ENCODE measurements at places on chromosomes 13 and 19.

GRCh38 chr19:20038358-20039202 is 725 bp downstream of the ZNF682 start:
- DNase-seq: no peak

- DNase-seq: no peak
Observed at GRCh38 chr13:87698268-87698667, 27.1 kb downstream of the SLITRK5 start.

DNA sequence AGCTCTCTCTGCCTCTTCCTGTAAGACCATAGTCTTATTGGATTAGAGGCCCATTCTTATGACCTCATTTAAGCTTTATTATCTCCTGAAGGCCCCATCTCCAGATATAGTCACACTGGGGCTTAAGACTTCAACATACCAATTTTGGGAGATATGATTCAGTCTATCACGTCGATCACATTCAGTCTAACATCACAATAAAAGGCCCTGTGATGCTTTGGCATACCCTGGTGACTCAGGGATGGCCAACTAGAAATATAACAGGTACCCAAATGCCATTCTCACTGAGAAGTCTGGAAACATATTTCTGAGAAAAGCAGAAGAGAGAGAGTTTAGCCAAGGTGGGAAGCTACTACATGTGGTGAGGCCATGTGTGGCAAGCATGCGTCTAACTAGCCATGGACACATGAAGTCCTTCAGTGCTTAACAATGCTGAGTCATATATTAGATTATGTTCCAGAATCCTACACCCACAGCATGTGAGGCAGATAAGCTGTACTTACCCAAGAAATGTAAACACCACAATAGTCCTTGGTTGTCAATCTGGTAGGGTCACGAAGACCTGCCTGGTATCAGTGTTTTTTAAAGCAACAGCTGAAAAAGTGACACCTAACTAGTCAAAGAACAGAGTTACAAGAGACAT is 485.1 kb downstream of the FOXO1 start:
- DNase-seq: peak; percentile 92

DNA sequence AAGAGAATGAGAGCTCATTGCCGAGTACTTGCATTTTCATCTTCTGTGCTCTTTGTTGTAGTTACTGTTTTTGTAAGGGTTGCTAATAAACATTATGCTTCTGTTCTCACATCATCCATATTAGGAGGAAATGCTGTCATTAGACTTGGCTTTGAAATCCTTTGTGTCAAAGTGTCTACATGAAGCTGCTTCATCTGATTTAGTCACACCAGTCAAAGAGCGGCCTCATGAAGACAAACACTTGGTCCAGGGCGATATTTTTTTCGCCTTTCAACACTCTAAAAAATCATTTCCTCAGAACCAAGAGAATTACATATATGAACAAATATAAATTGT is 105.0 kb downstream of the SPRY2 start:
- no peak for DNase-seq

- peak; percentile 31 for DNase-seq
Observed at GRCh38 chr13:40115426-40115825, 460.0 kb downstream of the COG6 start.

DNA sequence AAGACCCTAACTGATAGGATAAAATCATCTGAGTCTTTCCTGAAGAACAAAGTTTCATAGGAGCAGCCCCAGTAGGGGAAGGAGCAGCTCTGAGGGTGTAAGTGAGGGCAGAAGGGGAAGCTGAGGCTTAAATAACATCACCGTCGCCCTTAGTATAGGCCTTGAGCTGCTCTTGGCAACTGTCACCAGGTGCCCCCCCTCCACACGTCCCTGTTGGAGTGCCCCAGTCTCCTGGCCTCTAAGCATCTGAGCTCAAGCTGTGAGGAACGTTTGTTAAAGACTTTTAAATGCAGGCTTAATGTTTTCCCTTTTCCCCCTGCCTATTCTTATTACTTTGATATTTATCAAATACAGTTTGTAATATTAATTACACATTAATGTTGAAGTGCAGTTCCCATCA is 170.6 kb downstream of the ZIC5 start:
- no peak for DNase-seq

GRCh38 chr13:40255551-40255950 is 410.9 kb downstream of the FOXO1 start:
- DNase-seq: no peak

DNA sequence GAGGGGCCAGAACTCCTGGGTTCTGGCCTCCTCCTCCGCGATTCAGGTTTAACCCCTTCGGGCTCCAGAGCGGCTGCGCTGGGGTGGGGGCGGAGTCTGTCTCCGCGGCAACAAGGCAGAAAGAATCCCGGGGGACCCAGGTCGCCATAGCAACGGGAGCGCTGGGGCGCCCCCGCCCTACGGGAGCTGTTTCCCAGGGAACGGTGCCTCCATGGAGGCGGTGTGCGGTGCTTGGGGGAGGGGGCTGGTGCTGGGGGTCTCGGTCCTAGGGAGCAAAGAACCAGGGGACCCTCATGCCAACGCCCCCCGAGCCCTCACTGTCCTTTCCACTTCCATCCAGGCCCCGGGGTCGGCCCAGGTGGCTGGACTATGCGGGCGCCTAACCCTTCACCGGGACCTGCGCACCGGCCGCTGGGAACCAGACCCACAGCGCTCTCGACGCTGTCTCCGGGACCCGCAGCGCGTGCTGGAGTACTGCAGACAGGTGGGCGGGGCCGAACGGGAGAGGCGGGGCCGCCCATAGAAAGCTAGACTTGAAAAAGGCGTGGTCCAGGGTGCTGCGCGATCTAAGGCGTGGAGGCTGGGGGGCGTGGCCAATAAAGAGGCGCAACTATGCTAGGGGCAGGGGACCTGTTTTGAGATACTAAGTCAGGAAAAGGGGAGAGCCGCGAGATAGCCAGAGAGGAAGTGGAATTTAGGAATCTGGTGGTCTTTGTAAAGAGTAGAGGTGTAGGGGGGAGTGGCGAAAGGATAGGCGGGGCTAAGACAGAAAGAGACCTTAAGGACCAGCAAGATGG is 1.2 kb downstream of the APLP1 start:
- peak; percentile 94 for DNase-seq

DNA sequence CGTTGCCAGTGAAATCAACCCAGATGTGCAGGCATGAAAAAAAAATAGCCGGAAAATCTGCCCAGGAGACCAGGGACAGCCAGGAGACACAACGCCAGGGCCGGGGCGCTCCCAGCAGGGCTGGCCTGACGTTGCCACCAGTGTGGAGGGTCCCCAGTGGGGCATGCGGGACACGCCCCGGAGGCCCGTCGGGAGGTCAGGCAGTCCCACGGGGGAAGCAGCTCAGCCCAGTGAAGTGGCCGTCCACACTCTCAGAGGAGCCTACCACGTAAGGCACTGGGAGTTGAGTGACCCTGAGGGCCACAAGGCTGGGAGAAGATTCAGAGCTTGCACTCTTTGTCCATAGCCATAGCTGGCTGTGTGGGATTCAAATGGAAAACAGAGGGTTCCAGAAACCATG is 53.2 kb upstream of the GAS6 start:
- DNase-seq: no peak

DNA sequence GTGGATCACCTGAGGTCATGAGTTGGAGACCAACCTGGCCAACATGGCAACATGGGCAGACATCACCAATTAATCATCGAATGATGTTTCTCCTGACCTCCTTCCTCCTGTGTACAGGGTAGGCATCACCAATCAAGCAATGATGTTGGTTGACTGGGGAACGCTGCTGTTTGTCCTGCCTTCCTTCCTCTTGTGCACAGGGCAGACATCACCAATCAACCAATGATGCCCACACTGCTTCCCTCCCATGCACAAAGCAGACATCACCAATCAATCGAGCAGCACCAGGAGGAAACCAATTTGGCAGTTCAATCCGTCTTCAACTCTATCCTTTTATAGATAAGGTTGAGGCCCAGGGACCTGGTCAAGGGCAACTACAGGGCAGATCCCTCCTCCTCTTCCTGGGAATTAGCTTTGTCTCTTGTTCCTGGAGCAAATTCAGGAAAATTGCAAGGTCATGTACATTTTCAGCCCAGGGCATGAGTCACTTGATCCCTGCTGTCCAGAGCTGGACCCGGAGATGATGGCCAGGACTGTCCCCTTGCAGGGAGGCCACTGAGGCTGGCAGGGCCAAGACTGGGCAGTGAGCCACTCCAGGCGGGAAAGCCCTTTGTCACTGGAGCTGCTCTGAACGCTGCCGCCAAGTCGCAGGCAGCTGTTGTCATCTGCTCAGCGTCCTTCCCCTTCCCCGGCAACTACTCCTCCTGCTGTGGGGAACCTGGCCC is 5.3 kb upstream of the CSNK1G2 start:
- DNase-seq: peak; percentile 61

- DNase-seq: no peak
Observed at GRCh38 chr19:41844601-41845000, at the start of gene LYPD4. LYPD4 (minus strand) TSS chr19:41844683; CDS start chr19:41839285, 5,398 bp downstream.

DNA sequence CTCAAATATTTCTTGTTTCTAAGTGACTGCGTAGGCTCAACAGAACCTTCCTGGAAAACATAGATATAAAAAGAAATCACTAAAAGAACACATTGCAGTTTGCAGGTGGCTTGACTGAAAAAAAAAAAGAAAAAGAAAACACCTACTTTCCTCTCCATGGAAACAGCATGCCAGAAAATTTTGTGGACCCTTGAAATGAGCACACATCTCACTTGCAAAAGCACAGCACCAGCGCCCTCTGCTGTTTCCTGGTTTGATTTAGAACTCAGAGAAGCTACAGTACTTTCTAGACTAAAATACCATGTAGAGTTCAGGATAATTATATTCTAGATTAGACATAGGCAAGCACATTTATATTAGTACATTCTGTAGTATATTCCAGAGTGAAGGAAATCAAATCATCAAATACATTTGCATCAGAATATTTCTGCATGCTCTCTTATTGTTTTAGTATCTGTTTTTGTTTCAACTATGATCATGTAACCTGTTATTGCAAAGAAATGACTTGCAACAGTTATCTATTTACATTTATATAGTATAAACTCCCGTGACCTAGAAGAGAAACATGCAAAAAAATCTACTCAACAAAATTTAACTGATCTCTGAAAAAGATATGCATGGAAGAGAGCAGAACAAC is 22.3 kb upstream of the XPO4 start:
- peak; percentile 91 for DNase-seq

DNA sequence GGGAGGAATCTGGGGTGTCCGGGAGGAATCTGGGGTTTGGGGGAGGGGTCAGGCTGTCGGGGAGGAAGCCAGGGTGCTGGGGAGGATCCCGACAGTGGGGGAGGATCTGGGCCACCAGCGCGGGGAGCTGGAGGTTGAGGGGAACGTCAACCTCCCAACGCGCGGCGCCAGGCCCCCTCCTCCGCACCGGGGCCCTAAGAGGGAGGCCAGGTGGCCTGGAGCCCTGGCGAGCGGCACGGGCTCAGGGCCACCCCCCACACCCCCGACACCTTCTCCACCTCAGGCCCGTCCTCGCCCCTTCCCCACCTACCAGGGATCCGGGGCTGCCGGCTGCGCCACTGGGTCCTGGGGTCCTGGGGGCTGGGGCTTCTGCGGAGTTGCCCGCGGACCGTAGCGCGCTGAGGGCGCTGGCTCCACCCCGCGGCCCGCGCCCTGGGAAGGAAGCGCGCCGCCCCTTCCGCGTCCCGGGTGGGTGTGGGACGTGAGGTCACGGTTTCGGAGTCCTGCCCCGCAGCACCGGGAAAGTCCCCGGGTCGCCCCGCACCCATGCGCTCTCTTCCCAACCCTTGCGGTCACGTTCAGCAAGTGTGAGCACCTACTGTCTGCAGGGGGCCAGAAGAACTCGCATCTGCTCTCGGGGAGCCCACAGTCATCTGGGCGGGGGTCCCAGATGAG is at the start of gene TICAM1:
TSS of gene TICAM1 (minus strand) at position 409 of the 675 bp plus-strand sequence. CDS start 13,335 bp downstream, outside the sequence.
- peak; percentile 70 for DNase-seq

- no peak for DNase-seq
Observed at GRCh38 chr13:79445968-79446645, 34.8 kb upstream of the NDFIP2 start.

- no peak for DNase-seq
Observed at GRCh38 chr19:45687599-45687998, 4.2 kb downstream of the SNRPD2 start.

DNA sequence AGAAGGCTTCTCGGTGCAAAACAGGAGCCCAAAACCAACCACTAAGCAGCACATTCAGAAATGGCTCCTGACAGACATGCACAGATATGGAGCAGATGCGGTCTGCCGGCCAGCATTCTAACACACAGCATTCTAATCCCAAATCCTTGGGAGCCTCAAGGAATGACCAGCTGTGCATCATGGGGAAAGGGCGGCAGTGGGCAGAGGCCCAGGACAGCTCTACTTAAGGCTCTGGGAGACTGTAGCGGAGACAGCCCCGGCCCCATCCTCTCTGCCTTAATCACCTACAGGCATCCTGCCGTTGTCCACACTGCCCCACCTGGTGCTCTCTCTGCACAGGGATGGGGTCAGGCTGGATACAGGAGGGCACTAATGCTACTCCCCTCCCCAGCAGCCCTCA is 1016.0 kb downstream of the UQCRFS1 start:
- no peak for DNase-seq

DNA sequence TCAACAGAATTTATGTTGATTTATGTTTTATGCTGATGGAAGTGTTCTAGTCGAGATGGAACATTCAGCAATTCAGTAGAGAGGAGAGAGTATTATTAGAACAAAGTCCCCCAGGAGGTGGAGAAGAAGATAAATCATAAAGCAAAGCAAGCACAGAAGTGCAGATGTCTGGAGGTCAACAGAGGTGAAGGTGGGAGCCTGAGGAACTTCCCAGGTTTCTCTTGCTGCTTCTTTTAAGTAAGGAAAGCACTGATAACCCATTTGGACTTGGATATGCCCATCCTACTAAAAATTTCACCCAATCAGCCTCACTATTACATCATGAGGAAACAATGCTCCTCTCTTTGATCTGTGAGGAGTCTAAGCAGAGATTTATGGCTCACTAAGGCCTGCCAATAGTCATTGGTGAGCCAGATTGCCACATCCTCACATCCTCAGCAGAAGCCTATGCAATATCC is 98.8 kb downstream of the EPSTI1 start:
- peak; percentile 60 for DNase-seq

DNA sequence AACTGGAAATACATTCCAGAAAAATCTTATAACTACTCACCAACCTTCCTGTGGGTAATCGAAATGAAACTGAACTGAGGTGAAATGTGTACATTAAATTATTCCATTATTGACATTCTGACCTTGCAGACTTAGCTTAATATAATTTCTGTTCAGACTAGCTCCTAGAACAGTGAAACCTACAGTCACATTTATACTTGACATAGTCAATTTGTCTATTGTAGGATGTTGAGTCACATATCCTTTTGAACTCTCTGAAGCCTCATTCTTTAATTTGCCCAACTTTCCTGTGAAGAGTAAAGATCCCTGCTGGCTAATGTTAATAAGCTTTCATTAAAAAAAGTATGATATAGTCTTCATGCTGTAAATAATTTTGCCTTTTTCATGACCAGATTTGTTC is 92.0 kb upstream of the SCEL start:
- no peak for DNase-seq

GRCh38 chr13:97905517-97905916 is 48.0 kb upstream of the IPO5 start:
- DNase-seq: peak; percentile 31

- no peak for DNase-seq
Observed at GRCh38 chr13:30880151-30880855, 25.8 kb upstream of the MEDAG start.

DNA sequence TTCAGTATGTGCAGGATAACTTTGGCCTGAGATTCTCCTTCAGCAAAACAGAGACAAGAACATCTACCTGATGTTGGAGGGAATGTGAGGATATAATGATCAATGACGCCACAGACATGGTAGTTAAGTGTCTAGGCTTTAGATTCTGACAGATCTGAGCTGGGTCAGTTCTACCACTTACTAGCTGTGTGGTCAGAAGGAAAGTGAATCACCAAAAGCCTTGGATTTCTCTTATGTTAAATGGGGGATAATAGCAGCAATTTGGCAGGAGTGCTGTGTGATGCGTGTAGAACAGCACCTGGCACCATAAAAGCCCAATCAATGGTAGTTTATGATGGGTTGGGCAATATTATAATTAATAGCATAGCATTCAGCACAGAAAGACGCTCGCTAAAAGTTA is 41.7 kb downstream of the RXFP2 start:
- DNase-seq: no peak

Measured in cardiac muscle cell (in vitro differentiated cells and primary cell).